ENCODE measurements at places on chromosomes 11 and 22.

GRCh38 chr11:44564670-44565210 is 723 bp upstream of the CD82 start:
- no peak for DNase-seq

DNA sequence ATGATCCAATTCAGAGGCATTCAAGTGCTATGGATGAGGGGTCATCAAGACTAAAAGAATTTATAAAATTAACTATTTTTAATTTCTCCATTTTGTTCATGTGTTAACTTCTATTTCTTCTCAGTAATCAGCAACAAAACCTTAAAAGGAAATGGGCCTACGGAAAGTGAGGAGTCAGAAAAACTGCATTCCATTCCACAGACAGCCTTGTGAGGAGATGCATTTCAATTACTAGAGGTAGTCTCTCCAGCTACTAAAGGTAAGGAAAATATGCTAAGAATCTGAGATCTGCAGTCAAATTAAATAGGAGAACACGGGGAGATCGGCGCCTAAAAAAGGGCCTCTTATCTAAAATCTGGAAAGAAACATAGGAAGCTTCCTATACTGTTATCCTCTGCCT is 661.7 kb downstream of the DLG2 start:
- DNase-seq: no peak

GRCh38 chr11:19939415-19939929 is 220.8 kb downstream of the DBX1 start:
- no peak for DNase-seq

DNA sequence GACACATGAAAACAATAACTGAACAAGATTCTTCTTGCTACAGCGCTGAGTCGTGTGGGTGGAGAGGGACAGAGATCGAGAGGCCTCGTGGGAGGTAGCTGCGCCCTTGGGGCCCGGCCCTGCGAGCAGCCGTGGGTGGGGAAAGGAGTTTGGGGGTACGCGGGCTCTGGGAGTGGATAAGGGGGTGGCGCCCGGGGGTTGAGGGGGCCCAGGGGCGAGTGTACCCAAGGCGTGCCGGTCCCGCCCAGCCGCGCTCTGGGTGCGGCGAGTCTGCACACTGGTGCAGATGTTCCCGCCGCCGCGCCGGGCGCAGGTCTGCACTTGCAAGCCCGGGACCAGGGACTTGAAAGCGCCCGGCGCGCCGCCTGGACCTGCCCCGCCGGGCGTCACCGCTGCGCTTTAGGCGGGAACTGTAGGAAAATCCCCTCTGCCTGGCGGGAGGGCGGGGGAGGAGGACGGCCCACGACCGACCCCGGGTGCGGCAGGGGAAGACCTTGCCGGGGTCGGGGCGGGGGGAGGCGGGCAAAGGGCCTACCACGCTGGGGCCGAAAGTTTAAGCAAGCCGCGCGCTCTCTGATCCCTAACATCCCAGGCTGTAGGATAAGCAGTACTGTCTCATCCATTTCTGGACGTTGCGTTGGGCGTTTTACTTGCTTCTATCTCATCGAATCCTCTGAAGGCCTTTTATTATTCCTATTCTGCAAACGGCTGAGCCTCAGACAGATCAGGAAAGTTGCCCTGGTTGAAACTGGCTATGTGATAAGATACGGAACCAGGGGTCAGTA is 1.4 kb upstream of the KREMEN1 start:
- peak; percentile 25 for DNase-seq

GRCh38 chr11:73295241-73295995 is 12.7 kb upstream of the ARHGEF17 start:
- peak; percentile 51 for DNase-seq

GRCh38 chr11:47565340-47566148 is at the start of gene PTPMT1:
TSS of gene PTPMT1 (plus strand) at chr11:47565599. CDS start at chr11:47565623, 24 bp downstream.
- peak; percentile 52 for DNase-seq

- DNase-seq: no peak
Observed at GRCh38 chr11:79487412-79487811, 46.6 kb upstream of the TENM4 start.

DNA sequence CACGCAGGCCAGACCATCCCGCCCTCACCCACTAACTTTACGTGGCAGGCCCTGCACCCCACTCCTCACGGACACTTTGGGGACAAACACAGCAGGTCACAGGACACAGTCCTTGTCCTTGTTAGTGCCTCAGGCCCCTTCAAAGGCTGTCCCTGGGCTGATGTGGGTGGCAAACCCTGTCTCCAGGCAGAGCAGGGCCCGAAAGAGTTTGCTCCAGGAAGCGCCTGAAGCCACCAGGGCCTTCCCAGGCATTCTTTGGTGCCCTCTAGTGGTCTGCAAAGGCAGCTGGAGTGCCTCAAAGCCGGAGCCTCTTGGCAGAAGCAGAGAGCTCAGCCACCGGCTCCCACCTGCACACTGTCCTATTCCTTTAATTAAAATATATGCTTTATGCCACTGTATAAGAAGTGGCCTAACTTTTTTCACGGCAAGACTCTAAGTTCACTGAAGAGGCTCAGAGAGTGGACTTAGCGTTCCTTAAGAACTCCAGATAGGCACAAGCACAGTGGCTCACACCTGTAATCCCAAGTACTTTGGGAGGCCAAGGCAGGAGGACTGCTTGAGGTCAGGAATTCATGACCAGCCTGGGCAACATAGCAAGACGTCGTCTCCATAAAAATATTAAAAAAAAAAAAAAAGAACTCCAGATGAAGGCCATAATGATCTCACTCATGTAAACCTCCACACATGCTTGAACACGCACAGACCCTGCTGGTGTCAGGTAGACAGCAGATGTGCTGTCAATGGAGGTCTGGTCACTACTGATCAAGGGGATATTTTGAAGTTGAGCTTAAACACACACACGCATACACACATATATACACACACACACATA is 11.1 kb downstream of the TXN2 start:
- peak; percentile 70 for DNase-seq

DNA sequence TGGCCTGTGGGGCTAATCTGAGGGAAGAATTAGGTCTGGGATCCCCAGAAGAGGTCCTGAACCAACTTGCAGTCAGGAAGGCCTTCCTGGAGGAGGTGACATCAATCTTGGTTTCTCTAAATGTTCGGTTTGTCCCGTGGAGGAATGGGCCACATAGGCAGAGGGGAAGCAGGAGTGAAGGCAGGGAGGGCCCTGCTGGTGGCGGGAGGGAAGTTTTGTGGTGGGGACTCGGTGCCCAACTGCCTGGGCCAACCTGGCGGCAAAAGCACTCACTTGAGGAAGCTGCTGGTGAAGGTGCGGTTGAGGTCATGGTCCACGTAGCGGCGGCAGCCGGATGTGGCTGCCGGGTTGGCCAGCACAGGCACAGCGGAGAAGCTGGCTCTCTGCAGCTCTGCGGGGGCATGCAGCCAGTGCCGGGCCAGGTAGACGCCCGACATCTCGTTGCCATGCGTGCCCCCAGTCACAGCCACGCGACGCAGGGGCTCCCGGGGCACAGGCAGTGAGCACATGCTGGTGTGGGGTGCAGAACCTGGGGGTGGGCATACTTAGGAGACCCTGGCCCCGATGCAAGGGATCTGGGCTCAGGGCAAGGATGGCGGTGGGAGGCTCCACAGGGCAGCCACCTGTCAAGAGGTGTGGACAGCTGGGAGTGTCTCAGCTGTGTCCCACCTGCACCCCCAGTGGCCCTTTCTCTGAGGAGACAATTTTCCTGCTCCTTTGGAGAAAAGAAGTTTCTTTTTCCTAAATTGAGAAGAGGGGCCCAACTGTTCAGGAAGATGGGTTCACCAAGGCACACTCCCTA is 3.8 kb downstream of the ACY3 start:
- no peak for DNase-seq

DNA sequence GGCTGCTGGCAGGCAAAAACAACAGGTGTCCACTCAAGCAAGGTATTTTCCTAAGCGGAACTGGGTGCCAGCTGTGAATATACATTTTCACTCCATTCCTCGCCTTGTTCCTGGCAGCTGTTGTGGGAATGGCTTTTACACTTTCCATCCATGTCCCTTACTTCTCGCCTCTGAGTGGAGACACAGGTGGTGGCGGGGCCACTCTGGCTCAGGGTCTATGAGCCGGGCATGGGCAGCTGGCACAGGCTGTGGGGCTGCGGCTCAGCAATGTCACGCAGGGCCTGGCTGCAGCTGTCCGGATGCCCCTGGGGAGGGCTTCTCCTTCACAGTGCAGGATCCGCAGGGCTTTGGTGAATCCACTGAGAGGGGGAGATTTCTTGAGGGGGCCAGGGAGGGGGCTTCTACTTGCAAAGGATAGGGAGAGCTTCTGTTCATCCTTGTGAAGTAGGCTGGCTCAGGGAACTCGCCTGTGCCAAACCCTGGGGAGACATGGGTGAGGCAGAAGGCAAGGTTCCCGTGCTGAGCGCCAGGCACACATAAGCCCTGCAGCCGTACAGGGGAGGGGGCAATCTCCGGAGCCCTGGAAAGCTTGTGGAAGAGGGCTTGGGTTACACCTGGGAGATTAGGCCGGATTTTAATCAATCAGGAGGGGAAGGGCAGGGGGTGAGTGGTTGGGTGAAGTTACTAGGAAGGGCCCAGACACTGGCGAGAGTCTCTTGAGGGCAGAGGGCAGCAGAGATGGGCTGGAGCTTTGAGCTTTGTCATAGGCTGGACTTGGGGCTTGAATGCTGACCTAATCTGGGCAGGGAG is 45.7 kb downstream of the KCNQ1OT1 start:
- no peak for DNase-seq

DNA sequence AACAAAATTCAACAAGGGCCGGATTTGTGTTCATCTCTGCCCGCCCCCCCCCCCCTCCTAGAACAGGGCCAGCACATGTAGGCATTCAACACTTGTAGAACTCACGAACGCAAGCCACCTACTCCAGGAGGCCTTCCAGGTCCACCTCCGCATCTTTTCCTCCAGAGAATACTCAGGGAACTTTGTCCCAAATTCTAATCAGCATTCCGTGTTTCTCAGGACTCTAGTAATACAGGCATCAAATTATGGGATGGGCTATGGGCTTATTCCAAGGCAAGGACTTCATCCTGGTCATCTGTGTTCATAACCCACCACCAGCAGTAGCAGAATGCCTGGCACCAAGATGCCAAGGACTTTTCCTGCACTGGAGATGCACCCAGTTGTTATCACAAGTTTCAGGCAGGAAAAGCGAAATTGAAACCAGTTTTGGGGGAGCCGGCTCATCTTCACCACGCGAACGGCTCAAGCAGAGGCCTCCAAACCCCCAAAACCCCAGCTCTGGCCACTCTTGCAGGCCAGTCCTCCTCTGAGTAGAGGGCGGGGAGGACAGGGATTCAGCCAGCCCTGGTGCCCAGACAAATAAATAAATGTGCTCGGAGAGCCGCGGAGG is 462 bp downstream of the UBE2L6 start:
- no peak for DNase-seq

DNA sequence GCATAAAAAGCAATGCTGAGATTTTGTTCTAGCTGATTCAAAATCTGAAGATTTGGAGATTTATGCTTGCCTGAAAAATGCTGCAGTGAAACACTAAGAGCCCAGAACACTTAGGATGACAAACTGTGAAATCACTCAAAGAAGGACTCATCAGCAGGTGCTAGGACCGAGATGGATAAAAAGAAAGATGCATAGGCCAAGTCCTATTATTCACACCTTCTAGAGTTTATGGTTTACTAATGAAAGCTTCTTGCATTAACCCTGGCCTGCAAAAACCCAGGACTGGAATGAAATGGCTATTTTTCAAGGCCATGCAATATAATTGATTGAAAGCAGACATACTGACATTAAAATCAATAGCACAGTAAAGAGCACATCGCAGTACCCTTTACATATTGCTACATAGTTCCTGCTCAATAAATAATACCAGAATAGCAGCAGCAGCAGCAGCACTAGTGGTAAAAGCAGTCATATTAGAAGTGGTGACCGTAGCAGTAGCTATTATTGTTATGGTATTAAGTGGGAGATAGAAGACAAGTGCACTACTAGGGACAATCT is 161.7 kb downstream of the RAB38 start:
- no peak for DNase-seq

GRCh38 chr22:28992565-28993356 is 68.9 kb downstream of the C22orf31 start:
- DNase-seq: no peak

DNA sequence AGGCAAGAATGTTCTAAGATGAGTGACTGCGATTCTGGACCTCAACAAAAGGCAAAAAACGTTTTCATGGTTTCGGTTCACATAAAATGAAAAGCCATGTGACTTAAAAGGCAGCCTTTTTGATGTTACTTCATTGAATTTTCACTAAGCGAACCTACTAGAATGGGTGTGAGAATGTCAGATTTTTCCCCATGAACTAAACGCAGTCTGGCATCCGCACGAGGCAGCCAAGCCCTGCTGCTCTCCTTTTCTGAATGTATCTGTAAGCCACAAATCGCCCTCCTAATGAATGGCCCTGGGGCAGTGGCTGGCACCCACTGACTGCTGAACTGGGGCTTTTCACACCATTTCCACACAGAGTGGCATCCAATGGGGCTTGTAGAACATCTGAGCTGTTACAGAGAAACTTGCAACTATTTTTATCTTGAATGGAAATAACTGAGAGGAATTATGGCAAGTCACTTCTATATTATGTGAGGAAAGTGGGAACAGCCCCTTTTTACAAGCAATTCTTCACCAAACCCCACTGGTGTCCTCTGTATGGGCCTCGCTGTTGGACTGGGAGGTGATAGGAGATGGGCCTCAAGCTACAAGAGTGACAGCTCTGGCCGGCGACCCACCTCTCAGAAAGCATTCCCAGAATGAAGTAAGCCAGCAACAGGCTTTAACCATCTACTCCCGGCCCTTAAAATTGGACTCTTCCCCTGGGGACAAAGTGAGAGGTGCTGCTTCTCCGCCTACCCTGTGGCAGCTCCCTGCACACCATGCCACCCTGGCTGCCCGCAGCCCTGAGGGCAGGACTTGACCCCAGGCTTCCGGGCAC is 29.4 kb downstream of the PPP2R1B start:
- no peak for DNase-seq

DNA sequence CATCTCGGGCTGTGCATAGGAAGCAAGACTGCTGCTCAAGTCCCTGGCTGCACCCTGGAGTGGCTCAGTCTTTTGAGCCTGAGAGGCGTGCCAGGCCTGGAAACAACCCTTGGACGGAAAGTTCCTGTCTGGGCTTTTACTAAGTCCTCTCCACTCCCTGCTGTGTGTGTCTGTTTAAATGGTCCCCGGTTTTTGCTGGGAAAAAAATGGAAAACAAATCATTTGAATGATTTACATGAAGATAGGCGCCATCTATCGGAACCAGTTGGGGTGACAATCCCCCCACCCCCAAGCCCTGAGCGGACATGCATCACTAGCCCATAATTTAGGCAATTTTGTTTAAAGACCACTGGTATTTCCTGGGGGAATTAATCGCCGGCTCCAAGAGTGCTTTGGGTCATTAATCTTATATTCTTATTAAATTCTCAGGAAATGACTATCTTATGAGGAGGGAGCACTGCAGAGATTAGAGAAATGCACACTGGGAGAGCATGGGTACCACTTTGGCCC is 2.7 kb upstream of the GAB2 start:
- DNase-seq: peak; percentile 36

DNA sequence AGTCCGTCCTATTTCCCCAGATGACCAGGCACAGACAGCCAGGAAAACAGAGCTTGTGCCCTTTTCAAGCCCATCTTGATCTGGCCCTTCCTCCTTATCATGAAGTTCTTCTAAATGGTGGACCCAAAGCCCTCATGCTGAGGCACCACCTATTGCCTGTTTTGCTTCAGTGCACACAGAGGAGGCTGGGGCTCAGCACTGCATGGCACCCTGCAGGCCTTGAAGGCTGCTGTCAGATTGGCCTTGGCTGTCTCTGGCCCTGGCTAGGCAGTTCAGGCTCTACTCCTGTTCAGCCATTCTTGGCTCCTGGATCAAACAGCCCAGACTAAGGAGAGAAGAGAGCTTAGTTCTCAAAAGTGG is 49.2 kb downstream of the OTOG start:
- no peak for DNase-seq
